Stromal cell of bone marrow (primary cell): ENCODE measurements at places on chromosomes 6 and 20.

- DNase-seq, result peak; percentile 38
Measured at GRCh38 chr6:36594816-36595643, 868 bp downstream of the SRSF3 start.

DNA sequence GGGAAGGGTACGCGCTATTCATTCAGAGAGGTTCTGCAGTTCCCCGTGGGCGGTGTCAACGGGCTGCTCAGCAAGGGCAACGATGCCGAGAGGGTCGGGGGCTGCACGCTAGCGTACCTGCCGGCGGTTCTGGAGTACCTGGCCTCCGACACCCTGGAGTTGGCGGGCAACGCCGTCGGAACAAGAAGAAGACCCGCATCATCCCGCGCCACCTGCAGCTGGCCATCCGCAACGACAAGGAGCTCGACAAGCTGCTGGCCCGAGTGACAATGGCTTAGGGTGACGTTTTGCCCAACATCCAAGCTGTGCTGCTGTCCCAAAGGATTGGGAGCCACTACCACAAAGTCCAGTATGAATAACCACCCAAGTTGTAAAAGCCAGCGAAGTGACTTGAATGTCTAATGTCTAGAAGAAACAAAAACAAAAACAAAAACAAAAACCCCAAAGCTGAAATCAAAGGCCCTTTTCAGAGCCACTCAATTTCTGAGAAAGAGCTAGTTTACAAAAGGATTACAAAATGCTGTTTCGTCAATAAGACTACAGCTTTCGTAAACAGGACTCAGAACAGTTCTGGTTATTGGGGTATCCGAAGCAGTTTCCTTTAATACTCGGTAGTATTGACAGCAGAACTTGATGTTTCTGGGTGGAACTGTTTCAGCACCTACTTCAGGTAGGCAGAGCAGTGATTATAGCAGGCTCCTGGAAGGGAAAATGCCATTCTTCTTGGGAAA lies 21.9 kb upstream of the SLC17A4 start:
- DNase-seq, result no peak

DNA sequence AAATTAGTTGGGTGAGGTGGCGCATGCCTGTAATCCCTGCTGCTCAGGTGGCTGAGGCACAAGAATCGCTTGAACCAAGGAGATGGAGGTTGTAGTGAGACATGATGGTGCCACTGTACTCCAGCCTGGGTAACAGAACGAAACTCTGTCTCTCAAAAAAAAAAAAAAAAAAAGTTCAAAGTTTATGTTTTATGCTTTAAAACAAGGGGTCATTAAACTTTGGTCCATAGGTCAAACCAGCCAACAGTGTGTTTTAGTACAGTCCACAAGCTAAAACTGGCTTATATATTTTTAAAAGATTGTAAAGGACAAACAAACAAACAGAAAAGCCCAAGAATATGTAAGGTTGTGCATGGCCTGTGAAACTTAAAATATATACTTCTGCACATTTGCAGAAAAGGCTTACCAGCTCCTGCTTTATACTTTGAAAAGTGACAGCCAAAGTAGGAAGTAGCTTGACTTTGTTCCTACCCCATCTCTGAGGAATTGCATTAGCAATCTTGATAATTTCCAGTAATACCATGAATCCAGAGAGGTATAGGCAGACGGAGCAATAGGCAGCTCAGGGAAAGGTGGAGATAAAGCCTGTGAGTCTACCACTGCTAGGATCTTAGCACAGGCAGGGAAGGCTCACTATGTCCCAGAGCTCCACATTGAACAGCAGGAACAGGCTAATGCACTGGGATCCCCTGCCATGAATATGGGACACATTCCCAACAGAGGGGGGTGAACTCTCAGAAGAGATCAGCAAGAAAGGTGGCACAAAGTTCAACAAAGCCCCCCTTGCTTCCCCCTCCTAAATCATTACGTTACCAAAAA lies 30.5 kb downstream of the MCM8 start:
- no peak for DNase-seq

DNA sequence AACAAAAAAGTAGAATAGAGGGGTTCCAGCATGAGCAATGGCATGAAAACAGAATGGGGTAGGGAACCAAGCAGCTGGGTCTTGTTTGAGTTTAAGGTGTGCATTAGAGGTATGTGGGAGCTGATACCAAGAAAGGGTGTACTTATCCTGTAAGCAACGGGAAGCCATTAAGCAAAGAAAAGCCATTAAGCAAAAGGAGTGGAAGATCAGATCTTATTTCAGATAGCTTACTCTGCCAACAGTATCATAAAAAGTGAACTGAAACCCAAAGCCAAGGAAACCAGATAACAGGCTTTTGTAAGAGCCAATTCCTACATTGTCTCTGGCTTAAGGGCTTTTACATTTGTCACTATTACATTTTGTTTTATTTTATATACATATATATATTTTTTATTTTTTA lies 21.3 kb upstream of the BEND6 start:
- DNase-seq, result no peak

GRCh38 chr6:129753422-129753821 lies 43.4 kb upstream of the ARHGAP18 start:
- no peak for DNase-seq

GRCh38 chr6:150443621-150444020 lies 74.8 kb downstream of the IYD start:
- no peak for DNase-seq

- no peak for DNase-seq
Measured at GRCh38 chr6:139996253-139996834, 621.9 kb upstream of the CITED2 start.

- no peak for DNase-seq
Measured at GRCh38 chr6:156687789-156688619, 89.2 kb upstream of the ARID1B start.

DNA sequence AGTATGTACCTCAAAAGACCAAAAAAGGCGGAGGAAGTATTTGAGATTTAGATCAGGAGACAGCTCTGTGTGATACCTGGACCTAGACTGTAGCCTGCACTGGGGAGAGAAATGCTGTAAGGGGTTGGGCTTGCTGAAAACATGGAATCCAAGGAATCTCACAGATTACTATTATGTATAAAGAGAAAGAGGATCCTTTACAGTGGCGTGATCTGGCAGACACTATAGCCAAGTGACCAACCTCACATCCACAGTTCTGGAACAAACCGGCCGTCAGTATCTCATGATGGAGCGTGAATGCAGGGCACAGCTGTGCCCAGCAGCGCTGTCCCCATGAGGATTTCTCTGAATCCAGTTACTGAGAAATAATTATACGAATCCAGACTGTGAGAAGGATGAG lies 12.3 kb downstream of the DDX27 start:
- no peak for DNase-seq

GRCh38 chr6:110408901-110409300 lies 6.5 kb downstream of the DDO start:
- DNase-seq, result no peak

DNA sequence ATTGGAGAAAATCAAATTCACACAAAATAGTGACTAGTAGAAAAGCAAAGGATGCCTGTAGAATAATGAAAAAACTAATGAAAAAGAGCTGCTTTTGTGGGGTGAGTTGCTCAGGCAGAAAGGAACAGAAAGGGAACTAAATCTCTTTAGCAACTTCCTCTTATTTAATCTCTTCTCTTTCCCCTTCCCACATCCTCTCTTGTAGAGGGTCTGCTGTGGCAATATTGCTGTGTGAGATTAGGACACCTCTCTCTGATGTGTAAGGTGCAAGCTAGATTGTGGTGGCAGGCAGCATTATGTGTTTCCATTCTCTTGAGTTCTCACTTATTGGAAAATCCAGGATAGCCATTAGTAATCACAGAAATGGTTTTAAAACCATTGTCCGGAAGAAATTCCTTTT lies 49.7 kb downstream of the SYNE1 start:
- DNase-seq, result no peak

GRCh38 chr6:148999929-149000468 lies 253.2 kb downstream of the UST start:
- DNase-seq, result peak; percentile 68

- no peak for DNase-seq
Measured at GRCh38 chr6:46370622-46371021, 120.6 kb downstream of the RCAN2 start.

- DNase-seq, result no peak
Measured at GRCh38 chr6:167093922-167094432, 28.9 kb upstream of the CCR6 start.

- peak; percentile 66 for DNase-seq
Measured at GRCh38 chr20:36929290-36929689, 22.2 kb downstream of the SAMHD1 start.

- no peak for DNase-seq
Measured at GRCh38 chr6:161434350-161434749, 160.5 kb upstream of the AGPAT4 start.

- no peak for DNase-seq
Measured at GRCh38 chr6:108941859-108942258, 93.6 kb downstream of the ARMC2 start.

DNA sequence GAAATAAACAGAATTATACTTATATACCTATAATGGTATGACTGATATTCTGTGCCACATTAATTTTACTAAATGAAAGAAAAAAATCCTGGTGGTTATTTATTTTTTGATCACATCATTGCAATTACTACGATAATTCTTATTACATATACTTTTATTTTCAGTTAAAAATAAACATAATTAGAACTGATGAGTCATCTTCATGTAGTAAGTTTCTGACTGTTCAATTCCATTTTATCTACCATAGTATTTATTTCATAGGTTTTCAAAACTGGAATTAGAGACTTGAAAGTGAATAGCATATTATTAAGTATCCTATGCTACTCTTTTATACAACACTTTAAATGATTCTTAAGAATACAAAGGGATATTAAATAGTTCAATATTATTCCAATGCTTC lies 80.3 kb downstream of the DTNBP1 start:
- no peak for DNase-seq

DNA sequence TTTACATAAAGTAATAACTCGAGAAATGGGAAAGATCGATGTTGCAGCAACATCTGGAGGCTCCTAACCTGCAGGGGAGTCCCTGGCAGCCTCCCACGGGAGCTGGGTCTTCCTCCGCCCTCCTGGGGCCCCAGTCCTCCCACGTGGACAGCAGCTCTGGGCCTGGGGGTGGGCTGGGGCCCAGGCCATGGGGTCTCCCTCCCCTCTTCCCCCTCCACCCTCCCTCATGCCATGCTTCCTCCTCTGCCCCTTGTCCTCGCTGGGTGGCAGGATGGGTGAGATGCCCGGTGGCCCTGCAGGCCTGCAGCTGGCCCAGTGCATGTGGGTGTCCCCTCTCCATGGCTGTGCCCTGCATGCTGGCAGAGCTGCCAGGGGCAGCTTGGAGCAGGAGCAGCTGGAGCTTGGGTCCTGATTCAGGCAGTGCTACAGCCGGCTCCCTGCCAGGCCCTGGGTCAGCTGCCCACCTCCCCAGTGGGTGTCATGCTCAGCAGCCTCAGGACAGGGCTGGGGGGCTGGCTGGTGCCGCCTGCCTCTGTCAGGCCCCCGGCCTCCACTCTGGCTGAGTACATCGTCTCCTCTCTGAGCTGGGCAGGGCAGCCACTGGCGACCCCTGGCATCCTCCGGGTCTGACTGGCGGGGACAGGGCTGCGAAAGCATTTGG lies 48.9 kb upstream of the BHLHE23 start:
- DNase-seq, result no peak

GRCh38 chr6:103675807-103676406 lies 1183.8 kb downstream of the HACE1 start:
- DNase-seq, result peak; percentile 5

- DNase-seq, result no peak
Measured at GRCh38 chr20:61575151-61575937, 323.3 kb downstream of the CDH4 start.

DNA sequence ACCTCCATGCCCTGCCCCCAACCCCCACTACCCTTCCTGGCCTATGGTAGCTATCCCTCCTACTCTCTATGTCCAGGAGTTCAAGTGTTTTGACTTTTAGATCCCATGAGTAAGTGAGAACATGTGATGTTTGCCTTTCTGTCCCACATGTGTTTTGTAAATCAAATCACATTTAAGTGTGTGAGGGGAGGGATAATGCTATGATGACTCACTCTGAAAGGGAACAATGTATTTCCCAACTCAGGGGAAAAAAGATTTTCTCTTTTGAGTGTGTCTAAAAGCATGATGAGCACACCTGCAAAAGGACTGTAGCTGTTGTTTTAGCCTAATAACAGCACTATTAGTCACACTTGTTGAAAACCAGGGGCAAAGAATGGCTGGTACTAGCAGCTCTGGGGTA lies 193.7 kb downstream of the GJA10 start:
- DNase-seq, result peak; percentile 36

DNA sequence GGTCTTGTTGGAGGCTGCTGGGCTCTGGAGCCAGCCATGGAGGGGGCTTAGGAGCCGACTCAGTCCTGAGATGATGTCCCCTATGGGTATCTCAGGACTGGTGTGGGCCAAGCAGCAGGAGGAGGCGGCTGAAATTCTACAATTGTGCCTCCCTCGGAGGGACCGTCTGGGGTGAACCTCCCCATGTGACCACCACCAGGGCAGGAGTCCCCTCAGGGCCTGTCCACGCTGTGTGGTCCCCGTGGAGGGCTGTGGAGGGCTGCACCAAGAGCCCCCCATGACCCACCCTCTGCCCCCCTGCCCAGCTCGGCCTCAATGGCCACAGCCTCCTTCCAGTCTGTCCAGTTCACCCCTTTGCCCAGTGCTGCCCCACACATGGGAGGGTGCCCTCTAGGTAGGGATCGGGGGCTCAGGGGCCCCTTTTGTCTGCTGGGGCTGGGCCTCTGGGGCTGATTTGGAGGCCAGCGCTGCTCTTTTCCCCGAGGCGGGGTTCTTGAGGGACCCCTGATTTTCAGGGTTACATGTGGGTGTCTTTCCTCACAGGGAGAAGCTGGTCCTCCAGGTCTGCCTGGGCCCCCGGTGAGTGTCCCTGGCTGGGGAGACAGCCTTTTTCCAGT lies 1.2 kb downstream of the COL9A3 start:
- no peak for DNase-seq

GRCh38 chr6:45387236-45387635 lies 9.5 kb upstream of the SUPT3H start:
- DNase-seq, result no peak

GRCh38 chr6:23659125-23659524 lies 466.9 kb upstream of the NRSN1 start:
- peak; percentile 14 for DNase-seq
